ENCODE measurements at places on chromosomes 5 and 9.

GRCh38 chr9:132166599-132166998 lies 4.7 kb downstream of the NTNG2 start:
- no peak for DNase-seq

DNA sequence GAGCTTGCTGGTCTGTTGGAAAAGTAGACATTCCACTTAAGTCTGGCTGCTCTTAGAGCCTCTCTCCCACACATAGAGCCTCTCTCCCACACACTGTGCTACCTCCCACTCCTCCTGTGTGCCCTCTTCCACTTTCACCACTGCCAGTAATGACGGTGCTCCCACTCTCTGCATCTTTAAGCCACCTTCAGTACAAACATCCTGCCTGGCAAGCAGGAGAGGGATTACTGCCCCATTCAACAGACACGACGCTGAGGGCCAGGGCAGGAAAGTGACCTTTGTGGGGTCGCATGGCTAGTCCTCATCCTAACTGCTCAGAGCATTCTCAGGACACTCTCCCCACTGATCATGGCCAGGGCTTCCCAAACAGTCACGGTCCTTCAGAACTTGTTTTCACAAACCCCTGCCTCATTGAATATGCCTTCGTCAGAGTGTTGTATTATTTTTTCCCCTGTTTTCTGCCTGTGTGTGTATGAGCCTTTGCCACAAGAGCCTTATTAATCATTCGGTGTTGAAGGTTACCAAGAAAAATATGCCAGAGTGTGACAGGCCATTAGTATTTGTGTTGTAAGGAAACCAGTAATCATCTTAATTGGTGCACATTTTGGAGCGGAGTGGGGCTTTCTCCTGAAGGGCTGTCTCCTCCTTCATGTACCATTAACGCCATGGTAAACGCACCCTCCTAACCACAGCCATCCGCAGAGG lies 87.1 kb upstream of the SAP30L start:
- DNase-seq, result no peak

DNA sequence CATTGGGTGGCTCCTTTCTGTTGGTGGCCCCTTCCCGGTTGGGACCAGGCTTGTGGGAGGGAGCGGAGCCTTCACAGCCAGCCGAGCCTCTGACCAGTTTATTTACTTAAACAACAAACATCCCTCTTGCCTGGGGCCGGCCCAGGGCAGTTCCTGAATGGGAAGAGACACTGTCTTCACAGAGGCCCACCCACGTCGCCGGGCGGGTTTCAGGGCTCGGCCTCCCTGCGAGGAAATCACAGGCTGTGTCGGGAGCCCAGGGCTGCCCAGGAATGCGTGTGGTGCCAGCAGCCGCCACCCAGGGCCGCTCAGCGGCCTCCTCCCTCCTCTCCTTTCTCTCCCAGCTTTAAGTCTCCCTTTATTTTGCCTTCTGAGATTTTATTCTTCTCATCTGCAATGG lies 132.5 kb downstream of the HSD17B3 start:
- DNase-seq, result no peak

- no peak for DNase-seq
Measured at GRCh38 chr5:124755565-124755964, 9.1 kb upstream of the ZNF608 start.

GRCh38 chr5:87054821-87055220 lies 212.9 kb upstream of the RASA1 start:
- no peak for DNase-seq

DNA sequence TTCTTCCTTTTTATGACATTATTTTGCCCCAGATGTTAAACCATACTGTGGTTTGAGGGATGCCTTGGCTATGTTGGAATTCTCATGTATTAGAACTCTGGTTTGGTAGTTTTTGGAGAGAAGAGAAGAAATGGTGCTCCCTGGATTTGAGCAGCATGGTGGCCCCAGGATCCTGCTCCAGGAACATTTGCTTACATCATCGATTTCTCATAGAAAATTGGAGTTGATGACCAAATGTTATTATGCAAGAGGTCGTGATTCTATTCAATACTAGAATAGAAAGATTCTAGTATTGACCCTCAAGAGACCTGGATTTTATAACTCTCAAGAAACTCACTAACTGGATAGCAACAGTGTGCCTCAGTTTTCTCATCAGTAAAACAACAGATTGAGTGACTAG lies 77.5 kb upstream of the GNAQ start:
- DNase-seq, result no peak

GRCh38 chr9:19552282-19553105 lies 143.7 kb downstream of the ACER2 start:
- no peak for DNase-seq

GRCh38 chr9:69744688-69745380 lies 15.0 kb downstream of the PTAR1 start:
- DNase-seq, result no peak

DNA sequence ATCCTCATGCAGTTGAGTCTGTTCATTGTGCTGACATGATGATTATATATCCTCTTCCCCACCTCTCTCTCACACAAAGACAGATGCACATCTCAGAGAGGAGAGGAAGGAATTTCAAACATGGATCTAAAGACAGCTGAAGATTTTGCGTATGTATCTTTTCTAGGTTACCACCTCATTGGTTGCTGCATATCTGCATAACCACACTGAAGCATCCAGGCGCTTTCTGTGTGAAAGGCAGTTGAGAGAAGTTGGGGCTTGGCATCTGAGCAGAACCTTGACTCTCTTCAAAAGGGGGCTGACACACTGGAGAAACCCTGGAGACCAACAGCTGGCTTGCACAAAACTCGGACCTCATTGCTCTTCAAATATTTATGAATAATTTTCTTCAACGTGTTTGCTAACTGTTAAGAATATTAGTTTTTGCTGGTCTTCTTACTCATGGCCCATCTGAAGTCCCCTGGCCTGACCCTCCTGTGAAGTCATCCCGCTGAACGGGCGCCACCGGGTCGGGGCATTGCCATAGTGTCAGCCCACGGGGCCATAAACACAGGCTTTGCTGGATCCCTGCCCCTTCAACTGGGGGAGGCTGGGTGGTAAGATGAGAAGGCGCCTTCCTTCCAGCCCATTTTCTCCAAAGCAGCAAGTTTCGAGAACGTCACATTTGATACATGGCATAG lies 593.2 kb upstream of the CLINT1 start:
- DNase-seq, result no peak

GRCh38 chr5:9314558-9314957 lies 231.3 kb downstream of the SEMA5A start:
- no peak for DNase-seq

DNA sequence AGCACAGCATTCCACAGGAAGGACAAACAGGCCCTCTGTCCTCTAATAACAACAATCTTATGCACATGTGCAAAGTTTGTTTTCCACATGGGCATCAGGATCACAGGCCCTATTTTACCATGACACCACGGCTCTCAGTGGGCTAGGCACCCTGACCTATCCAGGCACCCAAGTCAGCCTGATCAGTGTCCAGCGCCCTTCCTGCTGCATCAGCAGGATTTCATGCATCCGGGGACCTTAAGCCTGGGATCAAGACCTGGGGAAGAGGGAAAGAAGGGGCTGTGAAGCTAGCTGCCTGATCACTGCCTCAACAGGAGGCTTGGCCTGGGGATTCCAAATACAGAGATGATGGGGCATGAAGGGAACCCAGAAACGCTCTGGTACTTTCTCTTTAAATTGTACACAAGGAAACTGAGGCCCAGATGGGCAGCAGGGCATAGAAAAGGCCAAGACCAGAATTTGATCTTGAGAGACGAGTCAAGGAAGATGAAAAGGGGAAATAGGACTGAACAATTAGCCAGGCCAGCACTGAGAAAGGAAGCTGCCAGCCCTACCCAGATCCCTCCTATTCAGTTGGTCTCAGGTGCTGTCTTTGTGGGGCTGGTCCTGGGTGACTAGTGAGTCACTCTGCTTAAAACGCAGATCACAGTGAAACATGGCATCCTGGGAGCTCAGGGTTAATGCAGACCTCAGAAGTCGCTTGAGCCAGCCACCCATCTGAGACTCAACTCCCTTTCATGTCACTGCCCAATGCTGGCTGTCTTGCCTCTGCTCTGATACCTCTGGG lies 57.9 kb downstream of the SHB start:
- DNase-seq, result no peak

GRCh38 chr9:32419921-32420320 lies 35.5 kb downstream of the ACO1 start:
- DNase-seq, result no peak

GRCh38 chr9:79357616-79358015 lies 214.1 kb upstream of the TLE4 start:
- DNase-seq, result no peak

DNA sequence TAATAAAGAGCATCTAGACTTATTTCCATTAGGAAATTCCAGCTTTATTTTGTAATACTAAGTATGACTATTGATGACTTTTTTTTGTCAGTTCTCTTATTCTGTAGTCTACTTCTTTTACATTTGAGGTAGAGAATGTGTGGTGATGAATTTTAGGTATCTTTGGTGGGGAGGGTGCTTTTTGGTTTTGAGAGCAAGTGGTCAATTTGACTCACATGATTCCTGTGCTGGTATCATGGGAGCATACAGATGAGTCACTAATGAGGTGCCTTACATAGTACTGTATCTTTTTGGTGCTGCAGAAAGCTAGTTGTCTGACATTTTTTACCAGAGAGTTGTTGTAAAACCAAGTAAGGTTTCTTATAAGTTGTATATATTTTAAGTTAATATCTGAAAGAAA lies 35.3 kb downstream of the ERBIN start:
- no peak for DNase-seq

GRCh38 chr5:118310401-118310800 lies 677.9 kb downstream of the DTWD2 start:
- no peak for DNase-seq

DNA sequence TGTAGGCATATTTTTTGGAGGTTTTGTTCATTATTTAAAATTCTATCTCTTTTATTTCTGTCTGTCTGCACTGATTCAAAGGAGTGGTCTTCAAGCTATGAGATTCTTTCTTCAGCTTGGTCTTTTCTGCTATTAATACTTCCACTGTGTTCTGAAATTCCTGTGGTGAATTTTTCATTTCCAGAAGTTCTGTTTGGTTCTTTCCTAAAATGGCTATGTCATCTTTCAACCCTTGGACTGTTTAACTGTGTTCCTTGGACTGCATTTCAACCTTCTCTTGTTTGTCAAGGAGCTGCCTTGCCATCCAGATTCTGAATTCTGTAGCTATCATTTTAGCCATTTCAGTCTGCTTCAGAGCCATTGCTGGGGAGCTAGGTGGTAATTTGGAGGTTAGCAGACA lies 76.3 kb downstream of the CERT1 start:
- DNase-seq, result no peak

DNA sequence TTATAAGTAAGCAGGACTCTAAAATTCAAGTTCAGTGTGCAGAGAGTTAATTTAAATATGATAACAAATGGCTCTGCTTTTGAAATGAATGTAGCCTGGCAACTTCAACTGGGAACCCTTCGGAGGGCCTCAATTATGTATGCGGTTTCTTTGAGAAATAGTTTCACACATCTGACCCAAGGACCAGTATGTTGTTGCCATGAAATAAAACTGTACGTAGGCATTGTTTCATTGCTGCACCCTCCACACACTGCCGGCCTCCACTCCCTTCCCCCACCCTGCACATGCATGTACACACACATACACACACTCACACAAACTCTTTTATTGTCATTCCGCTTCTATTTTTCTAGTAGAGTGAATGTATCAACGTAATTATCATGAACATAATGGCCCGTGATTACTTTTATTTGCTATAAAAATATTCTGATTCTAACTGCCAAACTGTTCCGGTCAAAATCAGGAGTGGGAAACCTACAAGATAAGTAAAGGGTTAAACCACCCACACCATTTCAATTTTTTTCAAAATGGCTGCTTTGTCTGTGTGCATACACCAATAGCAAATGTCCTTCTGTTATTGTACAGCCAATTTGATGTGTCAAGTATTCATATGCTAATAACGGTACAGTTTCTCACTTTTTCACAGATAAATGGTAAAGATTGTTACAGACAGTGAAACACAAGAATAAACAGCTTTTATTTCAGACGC lies 215.5 kb upstream of the TMEM161B start:
- no peak for DNase-seq

GRCh38 chr9:136163248-136163850 lies 41.6 kb downstream of the LHX3 start:
- no peak for DNase-seq

DNA sequence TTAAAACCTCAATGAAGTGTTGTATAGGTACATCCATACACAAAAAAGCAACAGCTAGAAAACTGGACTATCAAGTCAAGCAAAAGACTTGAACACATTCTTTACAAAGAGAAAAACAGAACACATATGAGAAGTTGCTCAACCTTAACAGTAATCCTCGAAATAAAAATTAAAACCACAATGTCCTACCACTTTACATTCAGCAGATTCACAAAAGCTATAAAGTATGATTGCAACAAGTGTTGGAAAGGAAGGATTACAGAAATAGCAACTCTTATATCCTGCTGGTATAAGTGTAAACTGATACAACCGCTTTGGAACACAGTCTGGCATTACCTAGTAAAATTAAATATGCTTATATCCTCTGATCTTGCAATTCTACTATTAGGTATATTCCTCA lies 28.5 kb upstream of the GOLGA1 start:
- DNase-seq, result no peak

- DNase-seq, result no peak
Measured at GRCh38 chr5:31703757-31704156, 64.8 kb downstream of the PDZD2 start.

GRCh38 chr5:84168841-84169240 lies 215.8 kb downstream of the EDIL3 start:
- no peak for DNase-seq

- DNase-seq, result no peak
Measured at GRCh38 chr5:97425511-97425910, 242.5 kb upstream of the RIOK2 start.

DNA sequence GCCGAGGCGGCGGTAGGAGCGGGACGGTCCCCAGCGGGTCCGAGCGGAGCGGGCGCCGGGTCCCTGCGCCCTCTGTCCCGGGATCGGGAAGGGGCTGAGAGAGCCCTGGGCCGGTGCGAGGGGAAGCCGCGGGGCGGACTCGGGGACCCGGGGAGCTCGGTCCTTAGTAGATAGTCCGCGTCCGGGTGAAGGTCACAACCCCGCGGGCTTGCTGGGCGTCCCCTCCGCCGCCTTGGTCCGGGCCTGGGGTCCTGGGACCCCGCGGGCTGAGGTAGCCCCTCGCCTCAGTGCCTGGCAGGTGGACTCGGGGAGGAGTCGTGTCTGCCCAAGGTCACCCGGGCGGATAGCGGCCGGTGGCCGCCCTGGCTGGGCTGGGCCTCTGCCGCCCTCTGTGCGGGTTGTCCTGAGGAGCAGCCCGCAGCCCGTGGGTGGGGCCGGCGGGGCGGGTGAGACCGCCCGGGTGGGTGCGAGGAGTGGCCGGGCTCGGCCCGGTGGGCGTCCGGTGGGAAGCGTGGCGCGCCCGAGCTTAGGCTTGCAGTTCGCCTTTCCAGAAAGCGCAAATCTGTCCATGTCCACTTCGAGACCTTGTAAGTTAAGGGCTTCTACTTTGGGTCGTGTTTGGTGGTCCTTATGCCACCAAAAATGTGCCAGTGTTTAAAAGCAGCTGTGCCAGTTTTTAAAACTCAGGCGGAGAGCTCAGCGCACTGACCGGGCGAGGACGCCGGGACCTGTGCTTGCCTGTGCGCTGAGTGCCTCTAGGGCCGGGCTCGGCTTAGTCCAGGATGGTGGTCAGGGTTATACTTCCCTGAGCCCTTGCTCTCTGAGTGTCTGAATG lies 554 bp downstream of the SDHA start:
- DNase-seq, result no peak

GRCh38 chr9:127256324-127256723 lies 8.2 kb upstream of the GARNL3 start:
- DNase-seq, result no peak

All from stimulated activated CD8-positive, alpha-beta memory T cell treated with anti-CD3 and anti-CD28 coated beads, Interleukin-4, amount 100 ng/mL, for 4 hours (primary cell).